ENCODE measurements at places on chromosomes 13 and 19.

DNA sequence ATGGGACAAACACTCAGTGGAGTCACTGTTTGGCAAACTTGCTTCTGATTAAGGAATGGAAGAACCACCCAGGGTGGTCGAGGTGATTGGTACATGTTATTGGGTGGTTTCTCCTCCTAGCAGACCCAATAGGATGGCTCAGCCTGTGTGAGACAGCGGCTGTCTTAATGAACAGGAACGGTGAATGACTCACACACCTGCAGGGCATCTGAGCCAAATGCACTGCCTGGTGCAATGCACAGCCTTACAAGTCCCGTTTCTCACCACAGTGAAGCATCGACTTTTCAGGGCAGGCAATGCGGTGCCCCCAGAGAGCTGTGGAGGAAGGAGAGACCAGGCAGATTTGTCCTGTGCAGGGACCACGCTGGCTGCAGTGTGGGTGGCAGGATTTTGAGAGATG, 238.5 kb downstream of the FGF9 start:
- DNase-seq = no peak

- DNase-seq = no peak
Measured at GRCh38 chr19:40143612-40144011, 47.6 kb upstream of the MAP3K10 start.

DNA sequence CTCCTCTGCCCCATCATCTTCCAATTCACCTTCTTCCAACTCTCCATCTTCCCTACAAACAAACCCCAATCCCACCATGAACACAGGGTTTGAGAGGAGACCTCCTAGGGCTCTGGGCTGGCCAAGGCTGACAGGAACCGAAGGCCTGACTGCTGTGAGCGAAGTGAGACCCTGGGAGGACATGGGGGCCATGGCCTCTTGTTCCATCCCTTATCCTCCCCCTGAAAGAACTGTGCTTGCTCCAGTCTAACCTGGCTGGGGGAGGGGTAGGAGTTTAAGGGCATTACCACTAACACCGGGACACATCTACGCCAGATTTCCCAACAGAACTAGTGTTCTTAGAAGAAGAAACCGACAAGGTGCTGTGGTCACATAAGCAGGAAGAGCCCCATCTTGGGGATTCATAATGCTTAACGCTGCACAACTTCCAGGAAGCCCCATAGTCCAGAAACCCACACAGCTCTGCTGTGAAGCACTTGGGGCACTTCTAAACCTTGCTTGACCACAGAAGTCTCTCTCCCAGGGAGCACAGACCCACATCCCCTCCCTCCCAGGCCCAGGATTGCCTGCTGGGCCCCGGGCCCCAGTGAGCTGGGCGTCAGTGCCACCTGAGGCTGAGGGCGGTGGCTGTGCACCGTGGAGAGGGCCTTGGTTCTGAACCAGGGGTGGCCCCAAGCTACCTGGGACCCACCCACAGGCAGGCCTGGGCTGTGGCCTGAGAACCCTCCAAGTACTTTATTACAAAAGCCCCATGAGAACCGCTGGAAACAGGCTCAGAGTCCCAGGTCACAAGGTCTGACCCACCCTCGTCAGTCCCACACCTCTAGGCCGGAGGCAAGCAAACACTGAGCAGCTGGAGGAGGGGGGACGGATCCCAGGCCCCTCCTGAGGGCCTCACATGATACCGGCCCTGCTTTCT, 18.8 kb downstream of the ZC3H4 start:
- DNase-seq = no peak

- DNase-seq = peak; percentile 51
Measured at GRCh38 chr19:38557205-38557799, 60.5 kb downstream of the MAP4K1 start.

DNA sequence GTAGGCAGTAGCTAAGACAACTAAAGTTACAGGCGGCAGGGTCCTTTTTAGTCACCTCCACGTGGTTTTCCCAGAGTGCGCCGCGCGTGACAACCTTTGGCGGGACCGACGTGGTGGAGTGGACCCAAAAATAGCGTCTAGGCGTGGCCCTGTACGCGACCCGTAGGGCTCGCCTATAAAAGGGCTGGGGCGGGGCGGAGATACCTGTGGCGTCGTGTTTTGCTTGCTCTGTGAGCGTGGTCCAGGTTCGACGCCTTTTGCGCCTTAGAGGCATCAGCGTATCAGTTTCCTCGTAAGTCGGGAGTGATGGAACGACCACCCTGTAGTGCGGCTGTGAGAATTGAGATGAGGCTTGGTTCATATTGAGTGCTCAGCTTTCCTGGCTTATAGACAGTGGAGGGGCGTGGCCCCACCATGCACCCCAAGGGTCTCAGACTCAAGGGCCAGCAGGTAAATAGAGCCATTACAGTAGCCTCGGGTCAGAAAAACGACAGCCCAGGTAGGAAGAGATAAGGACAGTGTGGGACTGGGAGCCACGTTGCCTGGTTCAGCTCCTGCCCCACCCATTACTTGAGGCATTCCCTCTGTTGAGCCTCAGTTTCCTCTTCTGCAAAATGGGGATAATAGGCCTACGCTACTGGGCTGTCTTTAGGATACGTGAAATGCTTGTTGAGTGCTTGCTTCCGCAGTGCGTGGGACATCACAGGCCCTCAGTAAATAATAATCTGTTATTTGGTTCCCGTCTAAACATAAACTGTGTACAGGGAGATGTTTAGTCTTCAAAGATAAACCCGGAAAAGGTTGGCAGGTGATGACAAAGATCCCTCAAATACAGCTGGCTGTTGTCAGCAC, 693 bp upstream of the TMED1 start:
- no peak for DNase-seq

DNA sequence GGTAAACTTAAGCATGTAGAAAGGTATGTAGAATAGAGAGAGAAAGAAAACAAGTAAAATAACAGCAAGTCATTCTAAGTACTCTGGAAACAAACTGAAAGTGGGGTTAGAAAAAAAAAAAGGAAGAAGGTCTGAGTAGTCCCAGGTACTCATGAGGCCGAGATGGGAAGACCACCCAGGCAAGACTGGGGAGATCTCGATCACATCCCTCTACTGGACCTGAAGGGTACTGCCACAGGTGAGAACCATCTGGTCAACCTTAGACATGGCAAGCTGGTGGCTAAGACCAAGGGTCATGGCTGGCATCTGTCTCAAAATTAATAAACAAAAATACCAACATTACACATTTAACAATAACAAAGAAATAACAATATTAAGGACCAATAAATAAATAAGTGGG, 36.3 kb upstream of the ZNF724 start:
- DNase-seq = no peak
